Head of caudate nucleus (tissue), 42 donors: ENCODE measurements at places on chromosomes 3 and 15.

DNA sequence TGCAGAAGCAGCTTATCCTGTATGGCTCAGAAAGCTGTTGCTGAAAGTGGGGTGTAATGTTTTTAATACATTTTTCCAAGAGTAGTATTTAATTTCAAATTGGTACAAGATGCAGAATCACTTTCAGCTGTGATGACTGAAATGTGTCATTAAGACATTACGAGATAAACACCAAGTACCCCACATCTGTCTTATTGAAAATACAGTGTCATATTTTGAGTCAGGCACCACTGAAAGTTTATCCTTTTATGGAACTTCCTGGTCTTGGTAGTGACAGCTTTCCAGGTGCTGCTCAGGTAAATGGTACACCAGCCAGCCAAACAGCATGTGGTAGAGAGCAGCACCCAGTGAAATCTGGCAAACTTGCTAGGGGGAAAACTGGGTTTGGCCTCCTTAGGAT, 16.9 kb downstream of the ASTE1 start:
- DNase-seq, result no peak

DNA sequence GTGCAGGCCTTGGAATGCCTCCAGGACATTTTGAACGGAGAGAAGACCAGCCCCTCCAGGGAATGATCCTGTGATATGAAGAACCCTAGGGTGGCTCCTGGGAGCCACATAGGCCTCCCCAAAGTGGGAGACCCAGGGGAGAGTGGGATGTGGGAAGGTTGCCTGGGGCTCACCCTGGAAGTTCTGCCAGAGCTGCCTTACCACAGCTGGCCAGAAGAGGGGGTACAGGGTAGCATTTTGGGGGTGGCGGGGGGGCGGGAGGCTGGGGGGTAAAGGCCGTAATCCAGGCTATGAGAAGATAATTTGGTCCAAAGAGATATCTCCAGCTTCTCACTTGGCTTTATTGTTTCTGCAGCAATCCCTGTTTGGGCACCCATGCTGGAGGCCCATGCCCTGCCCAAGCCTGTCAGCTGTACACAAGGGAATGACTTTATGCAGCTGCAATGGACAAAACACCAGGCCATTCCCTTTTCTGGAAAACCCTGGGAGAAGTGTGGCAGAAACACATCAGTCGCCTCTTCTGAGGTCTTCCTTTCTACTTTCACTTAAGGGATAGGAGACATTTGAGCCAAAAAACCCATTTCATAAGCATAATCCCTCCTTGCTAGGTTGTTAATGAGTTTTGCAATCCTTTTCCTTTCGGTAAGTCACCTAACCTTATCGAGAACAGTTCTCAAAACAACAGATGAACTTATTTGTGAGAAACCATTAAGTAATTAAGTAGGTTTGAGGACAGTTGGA, 11.0 kb upstream of the MUSTN1 start:
- DNase-seq, result peak; percentile 39

GRCh38 chr3:197151580-197151979, 122.0 kb upstream of the MELTF start:
- no peak for DNase-seq

GRCh38 chr15:91849749-91850161, 3.8 kb upstream of the SLCO3A1 start:
- no peak for DNase-seq

DNA sequence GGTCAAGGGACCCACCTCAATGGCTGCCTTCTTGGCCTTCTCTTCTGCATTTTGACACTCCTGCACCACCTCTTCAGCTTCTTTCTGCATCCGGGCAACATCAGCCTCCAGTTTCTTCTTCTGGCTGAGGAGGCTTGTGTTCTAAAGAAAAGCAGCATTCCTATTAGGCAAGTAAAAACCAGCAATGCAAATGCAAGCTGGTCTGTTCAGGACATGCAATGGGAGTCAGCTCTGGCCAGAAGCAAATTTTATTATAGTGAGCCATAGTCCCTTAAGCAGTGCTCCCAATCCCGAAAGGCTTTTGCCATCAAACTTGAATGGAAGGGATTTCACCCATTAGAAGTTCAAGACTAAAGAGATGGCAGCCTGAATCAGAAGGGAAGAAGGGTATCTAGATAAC, 97.7 kb downstream of the HHLA2 start:
- DNase-seq, result no peak

DNA sequence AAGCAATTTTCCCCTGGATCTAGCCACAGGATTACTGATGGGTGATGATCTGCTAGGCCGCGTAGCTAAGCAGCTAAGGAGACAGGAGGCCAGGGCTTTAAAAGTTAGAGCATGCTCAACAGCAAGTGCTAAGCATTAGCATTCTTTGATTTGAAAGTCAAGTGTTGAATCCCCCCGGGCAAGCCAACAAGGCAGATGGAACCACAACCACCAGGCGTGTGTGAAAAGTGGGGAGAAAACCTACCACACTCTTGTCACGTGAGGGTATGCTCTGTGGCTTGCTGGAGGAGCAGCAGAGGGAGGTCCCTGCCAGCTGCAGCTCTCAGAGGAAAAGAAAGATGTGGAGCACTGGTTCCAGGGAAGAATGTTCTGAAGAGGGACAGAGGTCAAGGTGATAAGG, 20.9 kb downstream of the SLC51A start:
- DNase-seq, result no peak

DNA sequence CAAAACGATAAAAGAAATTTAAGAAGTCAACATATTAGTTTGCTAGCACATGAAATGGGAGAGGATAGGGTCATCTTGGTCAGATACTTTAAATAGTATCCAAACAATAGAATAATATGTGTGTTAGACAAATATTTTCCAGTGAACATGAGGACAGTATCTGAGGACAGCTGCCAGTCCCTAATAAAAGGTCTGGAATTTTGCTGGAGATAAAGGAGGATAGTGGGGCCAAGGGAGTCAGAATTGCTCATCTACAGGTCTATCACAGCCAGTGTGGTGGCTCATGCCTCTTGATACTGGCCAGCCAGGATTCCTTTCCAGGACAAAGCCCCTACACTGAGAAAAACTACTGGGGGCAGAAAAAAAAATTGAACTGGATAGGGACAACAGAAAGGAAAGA, 74.0 kb downstream of the HERC1 start:
- no peak for DNase-seq

DNA sequence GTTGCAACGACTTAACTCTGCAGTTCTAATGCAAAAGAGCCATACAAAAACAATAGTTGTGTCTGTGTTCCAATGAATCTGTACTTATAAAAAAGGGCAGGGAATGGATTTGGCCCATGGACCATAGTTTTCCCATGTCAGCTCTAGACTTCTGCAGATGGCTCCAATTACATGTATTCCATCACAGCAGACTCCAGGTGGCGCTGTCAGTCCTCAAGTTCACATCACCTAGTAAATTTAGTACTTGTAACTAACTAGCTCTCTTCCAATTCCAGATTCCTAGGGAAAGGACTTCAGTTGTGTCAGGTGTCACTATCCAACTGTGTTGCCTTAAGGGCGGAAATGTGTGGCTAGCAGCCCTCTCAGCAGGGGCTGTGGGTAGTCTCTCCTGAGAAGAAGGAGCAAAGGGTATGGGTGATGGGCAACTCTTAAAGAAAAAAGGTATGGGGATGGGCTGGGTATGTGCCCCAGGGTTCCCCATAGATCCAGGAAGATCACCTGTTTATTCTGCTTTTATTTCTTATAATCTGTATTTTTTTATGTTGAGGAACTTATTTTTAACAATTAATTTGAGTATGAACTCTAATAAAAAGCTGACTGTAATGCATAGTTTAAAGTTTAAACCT, 36.2 kb downstream of the BBS4 start:
- peak; percentile 79 for DNase-seq

DNA sequence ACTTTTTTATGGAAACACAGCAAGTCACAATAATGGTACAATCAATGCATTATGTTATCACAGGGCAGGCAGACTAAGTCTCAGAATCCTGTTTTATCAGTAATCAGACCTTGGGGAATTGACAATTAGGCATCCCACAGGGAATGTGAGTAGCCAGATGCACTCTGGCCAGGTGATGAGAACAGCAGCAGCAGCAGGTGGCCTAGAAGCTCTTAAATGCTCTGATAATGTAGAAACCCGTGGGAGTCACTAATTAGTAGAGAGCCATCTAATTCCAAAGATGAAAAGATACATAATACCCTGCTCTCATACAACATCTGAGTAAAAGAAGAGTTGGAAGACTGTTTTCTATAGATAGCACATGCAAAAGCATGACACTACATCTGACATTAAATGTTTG, 12.6 kb downstream of the CEP152 start:
- DNase-seq, result no peak

DNA sequence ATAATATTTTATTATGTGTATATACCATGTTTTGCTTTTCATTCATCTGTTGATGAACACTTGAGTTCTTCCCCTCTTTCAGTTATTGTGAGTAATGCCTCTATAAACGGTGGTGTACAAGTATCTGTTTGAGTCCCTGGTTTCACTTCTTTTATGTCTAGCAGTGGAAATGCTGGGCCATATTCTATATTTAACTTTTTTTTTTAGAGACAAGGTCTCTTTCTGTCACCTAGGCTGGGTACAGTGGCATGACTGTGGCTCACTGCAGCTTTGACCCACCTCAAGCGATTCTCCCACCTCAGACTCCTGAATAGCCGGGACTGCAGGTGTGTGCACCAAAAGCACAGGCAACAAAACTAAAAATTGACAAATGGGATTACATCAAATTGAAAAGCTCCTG, 19.9 kb downstream of the GOLM2 start:
- DNase-seq, result no peak

DNA sequence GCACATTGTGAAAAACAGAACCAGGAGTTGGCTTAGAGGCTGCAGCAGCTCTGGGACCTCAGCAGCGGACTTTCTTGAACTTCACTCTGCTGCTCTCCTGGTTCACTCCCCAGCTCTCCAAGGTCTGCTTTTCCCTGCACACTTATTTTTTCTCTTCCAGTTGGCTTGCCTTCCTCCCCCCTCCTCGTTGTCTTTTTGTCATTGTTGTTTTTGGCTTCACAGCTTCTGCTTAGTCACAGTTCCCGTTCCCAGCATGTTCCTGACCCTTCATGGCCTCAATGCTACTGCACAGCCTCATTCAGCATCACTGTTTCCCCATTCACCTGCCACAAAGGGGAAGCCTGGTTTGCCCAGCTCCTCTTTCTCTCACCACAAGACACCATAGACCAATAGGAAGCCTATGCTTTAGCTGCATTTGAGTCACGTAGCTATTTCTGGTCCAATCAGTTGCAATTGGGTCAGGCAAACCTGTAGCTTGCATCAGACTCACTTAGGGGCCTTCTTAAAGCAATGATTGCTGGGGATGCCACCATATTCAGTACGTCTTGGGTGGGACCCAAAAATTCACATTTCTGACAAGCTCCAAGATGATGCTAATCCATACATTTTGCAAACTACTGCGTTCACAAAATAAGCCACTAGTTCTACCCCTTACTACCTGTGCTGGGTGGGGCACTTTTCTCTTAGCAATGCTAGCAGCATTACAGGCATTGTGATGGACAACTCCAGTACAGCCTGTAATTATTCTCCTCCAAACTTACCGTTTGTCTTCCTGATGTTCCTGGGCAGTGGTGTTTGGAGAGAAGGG, 7.8 kb upstream of the SUMF1 start:
- DNase-seq, result peak; percentile 24

- DNase-seq, result no peak
Observed at GRCh38 chr15:29470311-29470710, 200.7 kb upstream of the NSMCE3 start.

DNA sequence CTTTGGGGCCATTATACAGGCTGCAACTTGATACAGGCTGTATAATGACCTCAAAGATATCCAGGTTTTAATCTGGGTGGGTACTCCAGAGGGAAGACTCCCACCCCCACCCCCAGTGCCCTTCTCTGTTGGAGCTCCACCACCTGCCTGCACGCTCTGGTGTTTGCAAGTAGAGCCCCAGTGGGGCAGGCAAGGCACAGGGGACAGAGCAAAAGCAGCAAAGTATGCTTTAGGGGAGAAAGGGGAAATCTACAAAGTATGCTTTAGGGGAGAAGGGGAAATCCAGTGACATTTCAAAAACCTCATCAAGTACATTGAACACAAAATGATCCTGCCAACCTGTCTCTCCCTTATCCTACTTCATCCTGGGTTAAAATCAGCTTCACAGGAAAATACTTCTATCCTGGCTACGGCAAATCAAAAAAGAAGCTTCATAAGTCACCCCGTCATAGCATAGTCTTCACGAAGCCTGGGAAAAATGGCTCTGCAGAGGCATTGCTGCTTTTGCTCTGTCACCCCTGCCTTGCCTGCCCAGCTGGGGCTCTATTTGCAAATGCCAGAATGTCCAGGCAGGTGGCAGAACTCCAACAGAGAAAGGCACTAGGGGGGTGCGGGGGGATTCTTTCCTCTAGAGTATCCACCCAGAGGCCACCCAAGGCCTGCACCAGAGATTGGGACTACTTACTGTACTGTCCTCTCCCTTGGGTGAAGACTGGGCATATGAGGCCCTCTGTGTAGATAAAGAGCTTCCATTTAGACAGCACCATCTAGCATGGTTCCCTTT, 60.9 kb upstream of the ATP11B start:
- DNase-seq, result no peak

DNA sequence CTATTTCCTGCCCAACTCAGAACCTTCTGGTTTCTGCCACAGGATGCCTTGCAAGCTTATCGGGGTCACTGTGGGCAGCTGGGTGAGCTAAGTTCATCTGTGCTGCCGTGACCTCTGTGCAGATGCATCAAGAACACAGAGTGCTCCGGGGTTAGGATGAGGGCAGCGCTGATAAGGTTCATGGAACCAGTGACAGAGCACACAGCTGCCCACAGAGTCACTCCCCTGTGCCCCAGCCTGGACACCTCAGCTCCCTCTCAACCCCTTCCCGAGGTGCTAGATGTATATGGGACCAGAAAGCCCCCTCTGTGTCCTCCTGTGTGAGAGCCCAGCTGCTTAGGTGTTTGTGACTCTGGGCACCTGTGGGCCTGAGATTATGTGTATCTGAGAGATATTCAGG, 15.8 kb upstream of the ALAS1 start:
- DNase-seq, result no peak

- no peak for DNase-seq
Observed at GRCh38 chr15:82831894-82832600, 22.6 kb downstream of the WHAMM start.

DNA sequence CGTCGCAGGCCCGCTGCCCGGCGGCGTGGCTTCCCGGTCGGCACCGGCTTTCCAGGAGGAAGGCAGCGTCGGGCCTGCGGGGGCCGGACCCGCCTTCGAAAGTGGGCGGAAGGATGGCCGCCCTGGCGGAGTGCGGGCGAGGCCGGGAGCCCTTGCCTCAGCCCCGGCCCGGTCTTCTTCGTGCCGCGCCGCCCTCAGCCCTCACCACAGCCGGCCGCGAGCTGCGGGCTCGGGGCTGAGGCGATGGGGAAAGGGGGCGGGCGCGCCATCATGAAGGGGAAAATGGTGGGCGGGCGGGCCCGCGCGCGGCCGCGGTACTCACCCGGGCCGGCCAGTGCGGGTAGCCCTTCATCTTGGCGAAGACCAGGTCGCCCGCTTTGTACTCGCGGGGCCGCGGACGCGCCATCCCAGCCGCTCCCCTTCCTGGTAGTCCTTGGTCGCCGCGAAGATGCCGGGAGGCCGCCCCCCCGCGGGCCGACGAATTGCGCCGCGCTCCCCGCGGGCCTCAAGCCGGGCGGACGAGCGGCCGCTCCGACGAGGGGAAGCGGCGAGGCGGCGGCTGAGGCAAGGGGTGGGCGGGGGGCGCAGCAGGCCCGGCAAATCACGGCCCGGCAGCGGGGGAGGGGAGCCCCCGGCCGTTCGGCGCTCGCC, 489 bp downstream of the HDGFL3 start:
- peak; percentile 41 for DNase-seq

- no peak for DNase-seq
Observed at GRCh38 chr3:45055411-45056143, 29.5 kb downstream of the CLEC3B start.
